ENCODE measurements at places on chromosomes 5 and 9. TPM values are rescaled to one million over a fixed set of nuclear protein-coding genes. Genes with fewer than 3 reads are reported as not detected.

- H3K4me1 ChIP-seq = no peaks in the 10 kb centered on the region
- DNase-seq = no peak
- H3K27me3 ChIP-seq = no peaks in the 10 kb centered on the region
- H3K4me3 ChIP-seq = no peak overlapping the region
Measured at GRCh38 chr5:1495525-1495897, 28.2 kb downstream of the LPCAT1 start.

DNA sequence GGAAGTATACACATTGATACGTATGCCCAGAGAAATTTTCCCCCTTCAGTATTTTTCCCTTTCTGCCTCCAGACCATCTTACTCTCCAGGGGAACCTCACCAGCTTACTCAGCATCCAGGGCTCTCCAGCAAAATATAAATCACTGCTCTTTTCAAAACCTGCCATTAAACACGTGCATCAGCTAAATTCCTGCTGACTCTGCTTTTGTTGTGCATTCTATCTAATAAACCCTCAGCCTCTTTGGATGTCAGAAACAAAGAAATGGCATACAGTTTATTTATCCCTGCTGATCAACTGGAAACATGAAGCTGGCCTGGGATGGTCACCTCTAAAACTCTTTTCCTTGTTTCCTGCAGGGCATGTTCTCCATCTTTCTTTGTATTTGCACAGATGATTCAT lies 126.8 kb downstream of the TRPM3 start:
- H3K4me3 ChIP-seq = no peak overlapping the region
- DNase-seq = no peak
- H3K36me3 ChIP-seq = no peaks in the 10 kb centered on the region
- no peak overlapping the region for H3K27ac ChIP-seq

DNA sequence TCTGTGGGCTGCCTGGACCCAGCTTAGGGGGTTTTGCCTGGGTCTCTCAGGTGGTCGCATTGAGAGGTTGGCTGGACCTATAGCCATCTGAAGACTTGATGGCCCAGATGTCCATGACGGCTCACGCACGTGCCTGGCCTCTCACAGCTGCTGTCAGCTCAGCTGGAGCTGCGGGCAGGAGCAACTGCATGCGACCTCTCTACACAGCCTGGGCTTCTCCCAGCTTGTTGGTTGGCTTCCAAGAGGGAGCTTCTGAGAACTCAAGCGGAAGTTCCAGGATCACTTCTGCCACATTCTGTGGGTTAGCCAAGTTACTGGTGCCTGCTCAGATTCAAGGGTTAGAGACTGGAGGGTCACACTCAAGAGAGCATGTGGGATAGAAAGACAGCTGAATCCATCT lies 99.2 kb downstream of the DAPK1 start:
- DNase-seq = no peak
- peaks cover 35% of the 10 kb centered on the region for H3K4me1 ChIP-seq
- H3K4me3 ChIP-seq = no peak overlapping the region
- no peak overlapping the region for H3K27ac ChIP-seq
- no peaks in the 10 kb centered on the region for H3K27me3 ChIP-seq
- 0 out of 3 replicates have a peak, but pooled peaks cover 3% of the 10 kb centered on the region for H3K36me3 ChIP-seq

GRCh38 chr5:98050583-98050982 lies 722.9 kb upstream of the RGMB start:
- no peaks in the 10 kb centered on the region for H3K4me1 ChIP-seq
- H3K27me3 ChIP-seq = no peaks in the 10 kb centered on the region
- no peak for DNase-seq
- H3K36me3 ChIP-seq = no peaks in the 10 kb centered on the region
- H3K4me3 ChIP-seq = no peak overlapping the region

DNA sequence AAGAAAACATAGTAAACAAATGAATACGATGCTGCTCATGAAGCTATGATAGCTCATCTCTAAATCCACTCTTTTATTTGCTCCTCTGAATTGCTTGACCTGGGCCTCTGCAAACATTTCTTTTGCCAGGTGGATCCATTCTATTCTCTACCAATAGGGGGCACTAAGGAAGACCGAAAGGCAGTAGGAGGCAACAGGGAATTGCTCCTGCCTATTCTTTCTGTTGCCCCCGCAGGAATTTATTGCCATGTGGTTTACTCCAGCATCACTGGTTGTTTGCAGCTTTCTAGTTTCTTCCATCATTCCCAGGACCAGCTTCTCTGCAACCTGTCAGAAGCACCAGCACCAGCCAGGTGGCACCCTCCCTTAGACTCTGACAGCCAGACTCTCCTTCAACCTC lies 5.3 kb downstream of the GAPT start:
- no peaks in the 10 kb centered on the region for H3K27me3 ChIP-seq
- no peaks in the 10 kb centered on the region for H3K36me3 ChIP-seq
- H3K4me1 ChIP-seq = no peaks in the 10 kb centered on the region
- DNase-seq = no peak

DNA sequence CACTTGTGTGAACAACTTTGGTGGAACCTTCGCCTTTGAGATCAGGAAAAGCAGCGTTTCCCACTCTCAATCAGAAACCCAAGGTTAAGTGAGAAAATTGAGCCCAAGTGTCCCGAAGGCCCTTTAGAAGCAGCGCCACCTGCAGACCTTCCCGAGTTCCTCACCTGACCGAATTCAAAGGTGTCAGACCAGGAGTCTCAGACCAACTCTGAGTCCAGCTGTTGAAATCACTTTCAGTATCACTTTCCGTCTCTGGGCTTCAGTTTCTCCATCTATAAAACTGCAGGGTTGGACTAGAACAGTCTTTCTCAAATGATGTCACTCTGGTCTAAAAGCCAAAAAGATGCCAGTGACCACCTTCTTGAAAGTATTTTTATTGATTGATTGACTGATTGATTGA lies 31.7 kb upstream of the GRHPR start:
- H3K27me3 ChIP-seq = peaks cover 1% of the 10 kb centered on the region
- no peak overlapping the region for H3K27ac ChIP-seq
- peaks cover 24% of the 10 kb centered on the region for H3K4me1 ChIP-seq
- peak; percentile 30 for DNase-seq

- no peak for DNase-seq
- no peak overlapping the region for H3K4me3 ChIP-seq
- no peaks in the 10 kb centered on the region for H3K36me3 ChIP-seq
- H3K27me3 ChIP-seq = no peaks in the 10 kb centered on the region
- H3K27ac ChIP-seq = no peak overlapping the region
Measured at GRCh38 chr9:94934816-94935328, 208.4 kb downstream of the AOPEP start.

GRCh38 chr9:82601293-82601771 lies 461.6 kb downstream of the RASEF start:
- H3K27me3 ChIP-seq = no peaks in the 10 kb centered on the region
- H3K4me3 ChIP-seq = no peak overlapping the region
- peaks cover 99% of the 10 kb centered on the region for H3K4me1 ChIP-seq
- H3K27ac ChIP-seq = peak overlapping the region; percentile 86
- DNase-seq = peak; percentile 66

DNA sequence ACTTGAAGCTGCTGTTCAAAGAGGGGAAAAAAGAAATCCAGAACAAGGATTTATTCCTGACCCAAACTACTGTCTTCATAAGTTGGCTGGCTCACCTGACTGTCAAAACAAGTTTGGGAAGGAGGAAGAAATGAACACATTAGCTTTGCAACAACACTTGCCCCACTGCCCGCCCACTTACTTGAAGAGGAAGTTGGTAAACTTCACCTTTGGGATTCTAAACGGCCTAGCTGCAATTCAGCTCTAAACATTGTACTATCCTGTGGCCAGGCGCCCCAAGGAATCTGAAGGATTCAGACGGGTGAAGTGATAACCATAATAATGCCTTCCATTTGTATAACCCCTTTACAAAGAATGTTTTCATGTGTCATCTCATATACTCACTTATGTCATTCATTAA lies 199.4 kb downstream of the ARRDC3 start:
- no peaks in the 10 kb centered on the region for H3K27me3 ChIP-seq
- no peak overlapping the region for H3K4me3 ChIP-seq
- H3K36me3 ChIP-seq = no peaks in the 10 kb centered on the region

- DNase-seq = no peak
- no peaks in the 10 kb centered on the region for H3K36me3 ChIP-seq
- H3K4me3 ChIP-seq = no peak overlapping the region
- H3K27ac ChIP-seq = no peak overlapping the region
- H3K27me3 ChIP-seq = no peaks in the 10 kb centered on the region
Measured at GRCh38 chr5:117084067-117084466, 509.4 kb upstream of the SEMA6A start.

DNA sequence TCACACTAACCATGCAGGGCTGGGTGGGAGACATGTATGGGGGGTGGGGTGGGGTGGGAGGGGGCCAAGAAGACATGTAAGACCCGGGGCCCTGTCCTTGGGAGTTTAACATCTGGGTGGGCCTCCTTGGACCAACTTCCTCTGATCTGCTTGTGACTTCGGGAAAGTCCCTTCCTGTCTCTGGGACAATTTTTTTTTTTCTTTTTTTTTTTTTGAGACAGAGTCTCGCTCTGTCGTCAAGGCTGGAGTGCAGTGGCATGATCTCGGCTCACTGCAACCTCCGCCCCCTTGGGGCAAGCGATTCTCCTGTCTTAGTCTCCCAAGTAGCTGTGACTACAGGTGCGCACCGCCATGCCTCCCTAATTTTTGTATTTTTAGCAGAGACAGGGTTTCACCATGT lies 23.8 kb upstream of the IER5L start:
- no peaks in the 10 kb centered on the region for H3K36me3 ChIP-seq
- H3K4me1 ChIP-seq = 0 out of 2 replicates have a peak, but pooled peaks cover under 1% of the 10 kb centered on the region
- DNase-seq = no peak
- H3K4me3 ChIP-seq = no peak overlapping the region
- peaks cover 29% of the 10 kb centered on the region for H3K27me3 ChIP-seq

DNA sequence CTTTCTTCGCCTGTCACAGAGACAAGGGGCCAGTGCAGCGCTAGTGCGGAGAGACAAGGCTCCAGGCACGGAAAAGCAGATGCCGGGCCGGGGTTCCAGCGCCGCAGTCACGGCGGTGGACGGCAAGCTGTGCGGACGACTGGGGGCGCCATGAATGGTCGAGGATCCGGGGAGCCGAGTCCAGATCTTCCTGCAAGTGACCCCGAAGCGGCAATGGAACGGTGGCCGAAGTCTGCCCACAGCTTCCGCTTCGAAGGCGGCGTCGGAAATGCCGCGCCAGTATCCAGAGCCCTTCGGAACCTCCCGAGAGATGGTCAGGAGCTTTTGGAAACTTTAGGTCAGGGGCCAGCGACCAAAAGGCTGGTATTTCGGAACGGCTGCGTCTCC lies 601 bp upstream of the FAF2 start:
- DNase-seq = no peak
- no peaks in the 10 kb centered on the region for H3K27me3 ChIP-seq
- peak overlapping the region; percentile 99 for H3K4me3 ChIP-seq
- H3K36me3 ChIP-seq = no peaks in the 10 kb centered on the region
- peak overlapping the region; percentile 86 for H3K27ac ChIP-seq

DNA sequence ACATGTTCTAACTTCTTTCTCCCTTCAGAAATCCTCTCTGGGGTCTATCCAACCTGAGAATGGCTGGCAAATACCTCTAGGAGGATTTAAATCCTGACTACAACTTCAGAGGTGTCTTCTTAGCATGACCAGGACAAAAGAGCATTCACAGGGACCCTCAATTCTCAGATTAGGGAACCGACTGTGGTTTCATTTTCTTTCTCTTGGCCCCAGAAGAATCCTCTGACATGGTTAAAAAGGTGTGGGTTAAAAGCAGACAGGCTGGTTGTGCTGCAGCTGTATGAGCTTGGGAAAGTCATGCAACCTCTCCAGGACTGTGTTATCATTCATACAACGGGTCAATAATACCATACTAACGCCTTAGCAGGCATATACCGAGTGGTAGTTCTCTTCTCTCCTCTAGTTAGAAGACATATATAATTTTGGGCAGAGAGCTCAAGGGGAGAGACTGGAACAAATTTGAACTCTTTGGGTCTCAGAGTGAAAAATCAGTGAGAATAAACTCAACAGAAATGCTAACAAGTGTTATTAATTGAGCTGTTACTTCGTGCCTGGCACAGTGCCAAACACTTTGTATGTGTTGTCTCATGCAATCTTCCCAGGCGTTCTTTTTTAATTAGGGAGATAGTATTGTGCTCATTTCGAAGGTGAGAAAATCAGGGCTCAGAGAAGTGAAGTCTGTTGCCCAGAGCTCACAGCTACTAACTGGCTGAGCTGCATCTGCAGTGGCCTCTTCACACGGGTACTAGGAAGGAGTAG lies 35.2 kb downstream of the INSYN2B start:
- H3K4me3 ChIP-seq = no peak overlapping the region
- no peak overlapping the region for H3K27ac ChIP-seq
- no peaks in the 10 kb centered on the region for H3K36me3 ChIP-seq
- no peak for DNase-seq

DNA sequence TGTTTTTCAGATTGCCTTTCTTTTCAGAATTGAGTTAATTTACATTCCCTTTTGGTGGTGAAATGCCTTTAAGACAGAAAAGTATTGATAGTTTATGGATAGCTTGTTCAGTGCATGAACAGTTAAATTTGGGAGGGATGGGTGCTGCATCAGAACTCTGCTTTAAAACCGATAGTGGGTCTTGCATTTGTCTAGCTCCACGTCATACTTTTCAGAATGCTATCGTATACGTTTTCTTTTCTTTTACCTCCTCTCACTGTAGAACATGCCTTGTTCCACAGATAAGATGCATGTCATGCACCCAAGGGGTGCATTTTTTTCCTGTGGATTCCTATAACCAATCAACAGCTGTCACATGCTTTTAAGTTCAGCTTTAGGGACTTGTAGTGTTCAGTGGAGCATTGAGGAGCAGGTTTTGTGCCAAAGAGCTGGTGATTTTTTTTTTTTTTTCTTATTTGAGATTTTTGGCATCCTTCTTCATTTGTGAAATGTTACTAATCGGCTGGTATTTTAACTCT lies 2.3 kb downstream of the SLC44A1 start:
- H3K36me3 ChIP-seq = no peaks in the 10 kb centered on the region
- H3K4me1 ChIP-seq = peaks cover 82% of the 10 kb centered on the region

DNA sequence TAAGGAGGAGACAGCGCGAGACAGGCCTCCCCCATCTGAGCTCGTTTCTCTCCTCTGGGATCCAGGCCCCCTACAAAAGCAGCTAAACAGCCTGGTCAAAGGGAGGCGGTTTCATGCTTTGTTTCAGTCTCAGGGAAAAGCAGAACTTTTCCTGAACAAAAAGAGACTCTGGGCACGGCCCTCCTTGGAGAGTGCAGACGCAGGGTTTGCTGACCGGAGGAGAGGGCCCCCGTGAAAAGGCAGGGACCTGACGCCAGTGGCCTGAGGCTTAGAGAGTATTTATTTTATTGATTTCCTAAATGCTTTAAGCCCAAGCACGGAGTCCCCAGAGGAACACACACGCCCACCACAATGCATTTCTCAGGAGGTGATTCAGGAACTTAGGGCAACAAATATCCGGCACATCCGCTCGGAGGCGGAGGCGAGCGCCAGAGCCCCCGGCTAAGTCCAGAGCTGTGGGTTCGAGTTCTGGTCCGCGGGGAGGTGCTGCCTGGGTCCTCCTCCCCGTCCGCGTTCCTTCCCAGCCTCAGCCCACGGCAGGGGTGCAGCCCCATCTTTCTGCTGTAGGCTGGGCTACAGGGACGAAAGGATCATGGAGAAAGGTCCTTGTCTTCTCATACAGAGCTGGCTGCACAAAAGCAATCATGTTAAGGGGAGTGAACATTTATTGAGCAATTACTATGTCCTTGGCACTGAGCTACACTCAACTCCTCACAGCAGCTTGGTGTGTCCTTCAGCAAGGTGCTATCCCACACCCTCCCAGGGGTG lies 40.0 kb downstream of the PTGES start:
- no peaks in the 10 kb centered on the region for H3K36me3 ChIP-seq
- H3K27me3 ChIP-seq = peaks cover 50% of the 10 kb centered on the region
- H3K4me3 ChIP-seq = no peak overlapping the region

- no peaks in the 10 kb centered on the region for H3K36me3 ChIP-seq
- H3K27me3 ChIP-seq = no peaks in the 10 kb centered on the region
- H3K4me1 ChIP-seq = peaks cover 19% of the 10 kb centered on the region
Measured at GRCh38 chr9:72473474-72474261, 47.7 kb upstream of the TMC1 start.

Gene OR1J2
- not detected for total RNA-seq

Gene RMI1
- 18.4 TPM for total RNA-seq

Gene SLC28A3
- total RNA-seq = not detected

Gene PKD2L2
- total RNA-seq = not detected

Measured in HepG2 (cell line).